ENCODE measurements at places on chromosomes 5 and 9.

GRCh38 chr5:179186801-179187200 is 126.6 kb downstream of the ZNF354C start:
- no peak for DNase-seq

DNA sequence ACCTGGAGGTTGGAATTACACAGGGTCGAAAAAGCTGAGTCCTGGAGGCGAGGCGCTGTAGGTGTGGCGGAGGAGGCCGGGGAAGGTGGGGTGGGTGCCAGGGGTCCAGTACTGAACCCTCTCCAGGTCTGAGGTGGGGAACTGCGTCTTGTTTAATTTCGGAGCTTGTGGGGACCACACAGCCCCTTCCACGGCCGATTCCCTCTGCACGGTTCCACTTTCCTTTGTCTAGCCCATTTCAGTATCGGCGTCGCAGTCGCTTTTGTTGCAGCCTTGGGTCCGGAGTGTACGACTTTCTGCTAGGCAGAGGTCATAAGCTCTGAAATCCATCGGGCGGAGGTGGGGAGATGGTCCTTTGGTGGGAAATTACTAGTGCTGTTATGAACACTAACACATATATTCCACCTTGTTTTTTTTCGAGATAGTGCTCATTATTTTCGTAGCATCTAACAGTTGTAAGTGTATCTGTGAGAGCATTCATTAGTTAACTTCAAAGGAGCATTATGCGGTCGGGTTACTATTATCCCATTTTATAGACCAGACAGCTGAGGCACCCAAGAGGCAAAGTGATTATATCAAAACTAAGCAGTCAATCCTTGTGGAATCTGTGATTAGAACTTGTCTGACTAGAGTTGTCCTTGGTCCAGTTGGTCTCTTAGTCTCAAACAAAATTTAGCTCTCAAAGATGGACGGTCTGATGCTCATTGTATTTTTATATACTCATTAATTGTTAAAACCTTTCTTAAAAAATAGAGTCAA is 737 bp downstream of the RNF180 start:
- DNase-seq, result no peak

DNA sequence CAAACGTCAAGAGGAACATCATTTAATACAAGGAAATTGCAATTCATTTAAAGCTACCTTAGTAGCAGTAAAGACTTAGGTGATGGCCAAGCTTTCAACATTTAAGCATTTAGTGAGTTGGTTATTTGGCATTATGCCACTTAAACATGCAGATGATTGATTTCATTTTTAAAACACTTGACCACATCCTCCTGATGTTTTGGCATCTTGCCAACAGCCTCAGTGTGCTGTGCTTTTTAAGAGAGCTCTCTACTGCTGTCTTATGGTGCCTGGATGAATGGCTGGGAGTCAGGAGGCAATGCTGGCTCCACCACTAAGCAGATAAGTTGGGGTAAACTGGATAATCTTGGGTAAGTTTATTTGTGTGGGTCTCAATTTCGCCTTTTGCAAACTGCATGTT is 364.5 kb downstream of the MAN2A1 start:
- DNase-seq, result peak; percentile 26

GRCh38 chr9:115891929-115892328 is 261.7 kb upstream of the PAPPA start:
- DNase-seq, result no peak

DNA sequence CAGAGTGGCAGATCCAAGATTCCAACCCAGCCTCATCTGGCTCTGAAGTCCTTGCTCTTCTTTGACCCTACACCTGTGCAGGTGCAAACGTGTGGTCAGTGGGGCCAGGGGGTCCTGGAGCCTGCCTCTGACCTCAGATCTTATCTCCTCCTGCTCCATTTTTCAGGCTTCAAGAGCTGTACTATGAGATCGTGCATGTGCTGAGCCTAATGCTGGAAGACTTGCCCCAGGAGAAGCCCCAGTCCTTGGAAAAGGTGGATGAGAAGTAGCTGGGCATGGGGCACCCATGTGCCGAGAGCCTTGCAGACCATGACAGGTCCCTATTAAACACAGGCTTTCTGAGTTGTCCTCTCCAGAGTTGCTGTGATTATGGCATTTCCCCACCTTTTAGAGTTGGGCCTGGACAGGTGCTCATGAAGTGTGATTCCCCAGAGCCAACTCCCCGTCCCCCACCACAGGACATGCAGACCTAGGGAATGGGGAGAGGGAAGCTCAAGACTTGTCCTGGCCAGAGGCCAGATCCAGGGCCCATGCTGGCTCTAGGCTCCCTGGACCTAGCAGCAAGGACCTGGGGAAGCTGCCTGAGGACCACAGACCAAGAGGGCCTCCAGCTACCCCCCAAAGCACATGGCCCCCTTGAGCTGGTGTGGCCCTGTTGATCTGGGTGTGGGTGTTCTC is 22.5 kb downstream of the PITX1 start:
- no peak for DNase-seq

DNA sequence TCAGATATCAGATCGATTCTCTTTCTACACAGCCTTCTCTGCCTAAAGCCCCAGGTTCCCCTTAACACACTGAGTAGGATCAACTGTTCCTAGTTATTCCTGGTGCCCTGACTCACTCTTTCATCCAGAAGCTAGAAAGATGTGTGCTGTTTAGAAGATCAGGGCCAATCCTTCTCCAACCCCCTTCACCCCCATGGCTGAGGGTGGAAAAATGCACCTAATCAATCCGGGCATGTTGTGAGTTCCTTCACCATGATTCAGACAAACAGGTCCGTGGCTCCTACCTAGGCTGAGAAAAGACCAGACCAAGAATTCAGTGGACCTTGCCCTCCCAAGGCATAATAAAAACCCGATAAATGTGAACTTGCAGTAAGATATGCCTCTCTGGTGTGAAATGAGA is 85.4 kb upstream of the EQTN start:
- DNase-seq, result no peak

DNA sequence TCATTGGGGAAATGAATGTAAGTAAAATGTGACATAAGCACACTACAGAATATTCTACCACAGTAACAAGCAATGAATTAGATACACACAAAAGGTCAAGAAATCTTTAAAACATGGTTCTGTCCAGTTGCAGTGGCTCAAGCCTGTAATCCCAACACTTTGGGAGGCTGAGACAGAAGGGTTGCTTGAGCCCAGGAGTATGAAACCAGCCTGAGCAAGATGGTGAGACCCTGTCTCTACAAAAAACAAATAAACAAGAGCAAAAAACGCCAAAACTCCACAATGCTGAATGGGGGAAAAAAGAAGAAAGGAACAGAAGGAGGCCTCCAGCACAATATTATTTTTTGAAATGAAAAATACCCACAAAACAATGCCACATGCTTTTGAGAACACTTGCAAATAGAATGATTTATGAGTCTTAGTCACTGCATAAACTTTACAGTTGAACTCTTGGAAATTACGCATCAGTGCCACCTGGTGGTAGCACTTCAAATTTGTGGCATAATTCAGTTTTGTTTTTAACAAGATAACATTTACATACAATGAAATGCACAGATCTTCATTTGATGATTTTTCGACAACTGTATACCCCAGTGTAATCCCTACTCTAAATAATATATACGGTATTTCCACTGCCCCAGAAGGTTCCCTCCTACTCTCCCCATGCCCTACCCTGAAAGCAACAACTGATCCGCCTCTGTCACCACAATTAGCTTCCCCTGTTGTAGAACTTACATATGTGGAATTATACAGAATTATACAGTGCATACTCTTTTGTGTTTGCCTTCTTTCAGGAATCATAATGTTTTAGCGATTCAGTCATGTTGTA is 14.4 kb upstream of the SPINK4 start:
- peak; percentile 49 for DNase-seq

GRCh38 chr5:116674881-116675625 is 100.4 kb upstream of the SEMA6A start:
- DNase-seq, result no peak

DNA sequence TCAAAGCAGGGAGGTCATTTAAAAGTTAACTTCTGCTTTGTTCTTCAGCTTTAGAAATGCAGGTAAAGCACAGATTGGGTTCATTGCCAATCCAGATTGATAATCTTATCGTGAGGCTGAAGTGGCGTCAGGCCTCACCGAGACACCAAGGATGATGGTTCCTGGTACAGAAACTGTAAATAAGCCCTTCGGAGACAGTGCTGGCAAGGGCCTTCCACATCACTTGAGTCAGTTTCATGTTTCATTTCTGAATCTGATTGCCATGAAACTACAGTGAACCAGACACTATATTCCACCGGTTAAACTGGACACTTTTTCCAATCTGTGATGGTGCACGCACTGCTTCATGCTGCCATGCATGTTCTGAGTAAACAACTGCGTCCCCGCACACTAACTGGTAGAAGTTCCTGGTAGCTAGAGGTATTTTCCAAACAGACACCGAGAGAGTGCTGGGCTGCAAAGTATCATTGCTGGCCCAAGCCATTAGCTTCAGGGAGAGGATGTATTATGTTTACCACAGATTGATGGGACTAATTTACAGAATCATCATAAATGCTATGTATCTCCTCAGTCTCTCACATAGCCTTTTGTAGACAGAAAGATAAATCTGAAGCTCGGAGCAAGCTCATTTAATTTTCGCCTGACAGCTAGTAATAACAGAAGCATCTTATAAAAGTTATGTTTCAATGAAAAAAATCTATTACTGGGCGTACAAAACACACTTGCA is 336.1 kb downstream of the GLIS3 start:
- DNase-seq, result no peak
